ENCODE measurements at places on chromosomes 1 and 21. TPM values are rescaled to one million over a fixed set of nuclear protein-coding genes. Genes with fewer than 3 reads are reported as not detected.
A peak's percentile ranks its signal among the peaks of the same experiment; 100 is the strongest.

GRCh38 chr21:36535618-36536241 is 55.8 kb upstream of the CLDN14 start:
- DNase-seq, result no peak

DNA sequence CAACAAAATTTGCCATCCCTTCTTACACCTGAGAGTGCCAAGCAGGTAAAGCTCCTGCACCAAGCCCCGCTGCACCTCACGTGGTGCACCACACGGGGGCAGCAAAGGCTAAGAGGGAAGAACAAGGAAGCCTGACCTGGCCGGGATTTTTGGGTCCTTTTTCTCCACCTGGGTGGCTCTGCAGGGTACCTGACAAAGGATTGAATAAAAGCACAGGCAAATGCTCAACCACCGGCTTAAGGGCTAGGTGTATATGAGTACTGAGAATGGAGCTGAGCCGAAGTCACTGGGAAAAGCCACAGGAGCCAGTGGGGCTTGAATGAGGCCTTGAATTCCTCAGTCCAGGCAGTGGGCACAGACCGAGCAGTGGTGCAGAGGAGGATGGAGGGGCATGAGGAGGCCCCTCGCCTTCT is 36.4 kb downstream of the ZNF697 start:
- DNase-seq, result no peak

- DNase-seq, result no peak
Observed at GRCh38 chr1:8078176-8078671, 52.1 kb upstream of the ERRFI1 start.

DNA sequence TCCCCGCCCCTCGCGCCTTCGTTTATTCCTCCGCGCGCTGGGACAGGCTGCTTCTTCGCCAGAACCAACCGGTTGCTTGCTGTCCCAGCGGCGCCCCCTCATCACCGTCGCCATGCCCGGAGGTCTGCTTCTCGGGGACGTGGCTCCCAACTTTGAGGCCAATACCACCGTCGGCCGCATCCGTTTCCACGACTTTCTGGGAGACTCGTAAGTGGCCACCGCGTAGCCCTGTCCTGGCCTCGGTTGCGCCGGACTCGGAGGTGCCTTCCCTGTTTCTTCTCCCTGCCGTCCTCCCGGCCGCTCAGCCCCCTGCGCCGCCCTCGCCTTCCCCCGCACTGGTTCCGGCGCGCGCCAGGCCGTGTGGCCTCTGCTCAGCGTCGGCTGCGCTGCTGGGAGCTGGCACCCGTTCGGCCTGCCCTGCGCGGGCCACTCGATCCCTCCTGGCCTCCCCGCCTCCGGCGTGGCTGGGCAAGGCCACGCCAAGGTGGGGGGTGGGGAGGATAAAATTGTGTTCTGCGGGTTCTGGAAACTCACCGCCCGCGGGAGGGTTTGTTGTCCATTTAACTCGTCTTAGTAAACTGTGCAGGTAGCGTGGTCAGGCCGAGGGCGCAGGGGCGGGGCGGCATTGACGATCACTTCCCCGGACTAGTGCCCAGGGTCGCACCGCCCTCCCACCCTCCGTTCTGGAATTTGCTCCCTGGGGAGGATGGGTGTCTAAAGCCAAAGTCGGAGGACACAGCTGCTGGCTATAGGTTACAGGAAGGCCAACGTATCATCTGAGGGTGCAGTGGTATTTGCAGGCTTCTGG is at the start of gene PRDX6:
Gene PRDX6 (plus strand): TSS at position 50 of the 808 bp plus-strand sequence. CDS start 63 bp downstream, at position 113.
- DNase-seq, result peak; percentile 87

GRCh38 chr1:166490437-166490991 is 323.7 kb upstream of the FAM78B start:
- no peak for DNase-seq

GRCh38 chr1:218926631-218927030 is 247.0 kb upstream of the LYPLAL1 start:
- DNase-seq, result no peak

The CD101 gene
- 1.4 TPM for total RNA-seq

GRCh38 chr1:200436436-200436835 is 26.6 kb upstream of the ZNF281 start:
- no peak for DNase-seq

The NEK2 gene
- 25.2 TPM for total RNA-seq

The SASS6 gene
- 8.3 TPM for total RNA-seq

DNA sequence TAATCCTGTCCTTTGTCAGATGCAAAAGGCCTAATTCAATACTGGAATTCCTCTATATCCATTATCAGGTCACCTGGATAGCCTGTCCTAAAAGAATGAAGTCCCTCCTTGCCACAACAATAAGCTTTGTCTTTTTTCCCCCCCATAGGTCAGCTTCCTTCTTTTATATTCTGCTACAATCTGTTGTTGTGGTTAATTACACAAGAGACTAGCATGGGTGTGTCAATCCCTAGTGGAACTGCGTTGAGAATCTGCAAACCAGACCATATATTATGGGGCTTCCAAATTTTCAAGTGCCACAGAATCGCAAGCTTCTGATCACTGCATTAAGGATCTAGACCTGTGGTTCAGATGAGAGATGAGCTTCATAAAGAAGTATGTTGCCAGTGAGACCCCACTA is 349.6 kb downstream of the SMYD3 start:
- DNase-seq, result no peak

- DNase-seq, result no peak
Observed at GRCh38 chr1:115717541-115717940, 51.0 kb downstream of the CASQ2 start.

GRCh38 chr1:47638713-47639112 is 200.9 kb downstream of the FOXD2 start:
- DNase-seq, result no peak

The ZZZ3 gene
- total RNA-seq, result 61.1 TPM

The GPR37L1 gene
- not detected for total RNA-seq

The OTUD7B gene
- total RNA-seq, result 18.9 TPM

- peak; percentile 49 for DNase-seq
Observed at GRCh38 chr1:41626146-41626545, 141.7 kb upstream of the EDN2 start.

DNA sequence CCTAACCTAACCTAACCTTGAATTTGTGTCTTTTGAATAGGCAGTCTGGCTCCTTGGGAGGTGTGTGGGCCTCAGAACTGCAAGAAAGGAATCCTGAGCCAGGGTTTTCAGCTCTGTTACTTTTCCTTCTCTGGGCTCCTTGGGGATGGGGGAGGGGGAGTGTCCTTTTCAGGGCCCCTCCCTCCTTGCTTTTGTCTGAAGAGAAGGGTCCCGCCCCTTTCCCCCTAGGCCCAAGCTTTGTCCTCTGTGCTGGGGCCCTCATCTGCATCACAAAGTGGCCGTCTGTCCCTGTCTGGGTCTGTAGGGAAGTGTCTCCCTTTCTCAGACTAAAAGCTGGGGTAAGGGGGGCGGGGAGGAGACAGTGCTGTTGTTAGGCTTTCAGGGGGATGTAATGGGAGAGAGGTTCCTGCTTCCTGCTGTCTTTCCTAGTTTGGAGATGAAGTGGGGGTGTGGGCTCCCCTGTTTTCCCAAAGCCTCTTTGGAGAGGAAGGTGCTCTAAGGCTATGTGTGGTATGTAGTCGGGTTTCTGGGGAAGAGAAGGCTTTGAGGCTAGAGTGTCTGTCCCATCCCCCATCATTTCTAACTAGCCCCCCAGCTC is 3.1 kb downstream of the AGO1 start:
- DNase-seq, result no peak

DNA sequence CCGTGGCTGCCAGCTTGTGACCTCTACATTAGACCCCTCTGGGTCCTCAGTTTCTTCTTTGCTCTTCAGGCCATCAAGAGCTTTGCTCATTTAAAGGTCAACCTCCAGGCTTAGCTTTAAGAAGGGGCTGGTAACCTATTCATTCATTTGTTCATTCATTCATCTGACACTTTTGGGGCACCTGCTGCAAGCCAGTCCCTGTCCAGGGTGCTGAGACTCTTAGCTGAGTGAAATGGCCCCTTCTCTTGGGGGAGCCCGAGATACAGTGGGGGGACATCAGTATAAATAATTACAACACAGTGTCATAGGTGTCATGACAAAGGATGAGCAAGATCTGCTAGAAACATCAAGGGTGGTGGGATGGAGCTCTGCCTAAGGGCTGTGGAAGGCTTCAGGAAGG is 10.5 kb upstream of the TTC4 start:
- no peak for DNase-seq

The WDR64 gene
- total RNA-seq, result not detected

DNA sequence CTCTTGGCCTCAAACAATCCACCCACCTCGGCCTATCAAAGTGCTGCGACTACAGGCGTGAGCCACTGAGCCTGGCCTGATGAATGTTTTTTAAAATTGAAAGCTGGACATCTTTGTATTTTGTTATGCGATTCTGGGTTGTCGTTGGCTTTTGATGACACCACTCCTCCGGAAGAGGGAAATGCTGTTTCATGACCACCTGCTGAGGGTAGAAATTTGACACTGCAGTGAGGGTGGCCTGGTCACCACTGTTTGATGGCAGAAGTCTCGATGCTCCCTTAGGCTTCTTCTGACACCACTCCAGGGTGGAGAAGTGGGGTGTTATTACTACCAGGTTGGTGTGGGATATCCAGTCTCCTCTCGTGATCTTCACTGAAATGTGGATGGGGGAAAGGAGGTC is 357.2 kb downstream of the RGS7 start:
- no peak for DNase-seq

The RIIAD1 gene
- total RNA-seq, result not detected

The PAFAH2 gene
- total RNA-seq, result 20.0 TPM

GRCh38 chr1:212638492-212639151 is 30.1 kb downstream of the ATF3 start:
- no peak for DNase-seq

DNA sequence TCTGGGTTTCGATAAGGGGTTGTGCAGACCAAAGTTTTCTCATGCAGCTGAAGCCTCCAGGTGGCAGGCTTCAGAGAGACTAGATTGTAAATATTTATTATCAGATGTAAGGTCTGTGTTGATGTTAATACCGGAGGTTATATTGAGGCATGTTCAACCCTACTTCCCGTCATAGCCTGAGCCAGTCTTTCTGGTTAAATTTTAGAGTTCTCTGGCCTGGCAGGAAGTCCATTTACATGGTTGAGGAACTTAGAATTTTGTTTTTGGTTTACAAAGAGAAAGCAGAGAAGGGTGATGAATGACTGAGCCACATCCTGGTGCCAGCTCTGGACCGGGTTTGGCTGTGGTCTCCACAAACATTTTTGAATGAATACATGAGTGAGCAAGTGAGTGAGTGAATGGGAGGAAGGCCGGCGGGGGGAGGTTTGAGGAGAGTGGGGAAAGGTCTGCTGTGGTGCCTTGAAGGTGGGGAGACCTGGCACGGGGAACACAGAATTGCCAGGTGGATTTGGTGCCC is 218.5 kb downstream of the DISC1 start:
- no peak for DNase-seq

- no peak for DNase-seq
Observed at GRCh38 chr1:187310038-187310631, 481.4 kb downstream of the PLA2G4A start.

DNA sequence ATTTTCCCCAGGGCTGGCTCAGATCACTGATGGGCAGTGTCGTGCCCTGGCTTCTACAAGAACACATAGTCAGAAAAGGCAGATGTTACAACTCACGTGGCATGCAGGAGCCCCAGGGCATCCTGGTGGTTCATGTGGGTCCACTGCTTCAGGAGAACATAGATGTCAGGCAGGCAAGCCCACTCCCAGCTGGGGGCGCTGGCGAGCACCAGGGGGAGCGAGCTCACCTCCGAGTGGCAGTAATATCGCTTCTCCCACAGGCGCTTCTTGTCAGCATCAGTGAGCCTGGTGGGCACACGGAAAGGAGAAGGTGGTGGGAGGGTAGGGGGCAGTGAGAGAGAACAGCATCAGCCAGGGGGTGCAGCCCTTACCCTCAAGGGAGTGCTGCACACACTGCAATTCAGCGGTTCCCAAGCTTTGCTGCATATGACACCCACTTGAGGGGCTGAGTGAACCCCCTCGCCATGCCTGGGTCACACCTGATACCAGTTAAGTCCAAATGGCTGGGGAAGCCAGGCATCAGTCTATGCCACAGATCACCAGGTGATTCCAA is 34.3 kb upstream of the PPP1R15B start:
- DNase-seq, result peak; percentile 61

The RGSL1 gene
- total RNA-seq, result not detected

- DNase-seq, result no peak
Observed at GRCh38 chr1:231029841-231030240, 10.2 kb downstream of the FAM89A start.

DNA sequence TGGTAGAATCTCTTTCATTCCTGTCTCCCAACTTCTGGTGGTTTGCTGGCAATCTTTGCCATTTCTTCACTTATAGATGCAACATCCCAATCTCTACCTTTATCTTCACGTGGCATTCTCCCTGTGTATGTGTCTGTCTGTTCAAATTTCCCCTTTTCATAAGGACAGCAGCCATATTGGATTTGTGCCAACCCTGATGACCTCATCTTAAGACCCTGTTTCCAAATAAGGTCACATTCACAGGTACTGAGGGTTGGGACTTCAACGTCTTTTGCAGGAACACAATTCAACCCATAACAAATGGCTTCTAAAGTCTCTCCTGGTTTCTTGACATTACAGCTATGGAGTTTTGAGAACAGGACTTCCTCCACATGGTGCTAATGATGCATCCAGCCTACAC is 84.5 kb upstream of the OLIG2 start:
- no peak for DNase-seq

- no peak for DNase-seq
Observed at GRCh38 chr1:223724376-223724775, 12.0 kb downstream of the CAPN2 start.

DNA sequence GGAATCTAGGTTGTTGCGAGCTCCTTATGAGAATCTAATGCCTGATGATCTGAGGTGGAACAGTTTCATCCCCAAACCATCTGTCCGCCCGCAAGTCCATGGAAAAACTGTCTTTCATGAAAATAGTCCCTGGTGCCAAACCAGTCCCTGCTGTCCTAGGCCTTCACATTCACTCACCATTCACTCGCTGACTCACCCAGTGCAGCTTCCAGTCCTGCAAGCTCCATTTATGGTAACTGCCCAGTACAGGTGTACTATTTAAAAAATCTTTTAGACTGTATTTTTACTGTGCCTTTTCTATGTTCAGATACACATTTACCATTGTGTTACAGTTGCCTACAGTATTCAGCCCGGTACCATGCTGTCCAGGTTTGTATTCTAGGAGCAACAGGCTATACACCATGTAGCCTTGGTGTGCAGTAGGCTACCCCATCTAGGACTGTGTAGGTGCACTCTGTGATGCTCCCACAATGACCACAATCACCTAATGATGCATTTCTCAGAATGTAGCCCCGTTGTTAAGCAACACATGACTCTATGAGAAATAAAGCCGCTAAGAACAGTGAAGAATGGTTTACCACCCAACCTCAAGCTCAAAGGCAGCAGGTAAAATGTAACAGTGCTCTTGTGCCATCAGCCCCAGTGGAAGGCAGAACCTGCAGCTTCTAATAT is 2.4 kb downstream of the ECHDC2 start:
- DNase-seq, result no peak

- DNase-seq, result peak; percentile 92
Observed at GRCh38 chr1:9628541-9629444, 22.7 kb upstream of the PIK3CD start.

All from natural killer cell treated with Interleukin-12 subunit alpha and Interleukin-12 subunit beta and Interleukin-15 and Interleukin-18, amount 100 ng/mL, for 72 hours (primary cell).